ENCODE measurements at places on chromosomes 1 and 21.

- no peak for DNase-seq
These were observed 39.0 kb downstream of the ZZZ3 start for GRCh38 chr1:77643456-77643855.

DNA sequence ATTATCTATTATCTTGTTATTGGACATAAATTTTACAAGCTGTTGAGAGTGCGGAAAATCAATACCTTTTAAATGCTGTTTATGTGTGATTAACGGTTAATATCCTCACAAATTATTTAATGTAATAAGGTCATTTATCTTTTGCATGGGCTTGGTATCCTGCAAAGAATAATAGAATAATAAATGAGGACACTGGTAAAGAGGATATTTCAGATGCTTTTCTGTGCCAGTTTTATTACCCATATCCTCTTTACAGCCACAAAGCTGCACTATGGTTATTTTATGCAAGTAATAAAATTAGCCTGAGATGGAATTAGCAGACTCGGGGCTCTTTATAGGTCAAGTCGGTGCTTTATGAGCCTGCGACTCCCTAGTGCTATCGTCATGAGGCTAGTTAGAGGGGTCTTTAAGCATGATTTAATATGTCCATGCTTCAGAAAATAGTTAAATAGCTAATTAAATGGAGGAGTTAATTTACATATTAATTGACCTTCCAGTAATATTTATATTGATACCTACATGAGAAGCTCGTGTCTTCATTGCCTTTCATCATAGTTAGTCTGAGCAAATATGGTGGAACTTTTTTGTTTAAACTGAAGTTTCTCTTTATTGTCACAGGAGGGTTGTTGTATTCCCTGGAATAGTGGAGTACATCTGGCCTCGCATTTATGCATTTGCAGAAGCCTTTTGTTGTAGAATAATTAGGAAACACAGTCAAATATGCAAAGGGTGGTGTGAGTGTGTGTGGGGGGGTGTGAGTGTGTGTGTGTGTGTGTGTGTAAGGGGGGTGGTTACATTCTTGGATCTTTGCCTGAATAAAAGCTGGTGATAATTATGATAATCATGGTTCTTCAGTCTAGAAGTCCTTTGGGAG is 120.3 kb downstream of the ATG4C start:
- DNase-seq: no peak

GRCh38 chr21:43372663-43373361 is 54.1 kb downstream of the SIK1 start:
- no peak for DNase-seq

- DNase-seq: no peak
These were observed 9.0 kb upstream of the IFFO2 start for GRCh38 chr1:18965206-18966173.

DNA sequence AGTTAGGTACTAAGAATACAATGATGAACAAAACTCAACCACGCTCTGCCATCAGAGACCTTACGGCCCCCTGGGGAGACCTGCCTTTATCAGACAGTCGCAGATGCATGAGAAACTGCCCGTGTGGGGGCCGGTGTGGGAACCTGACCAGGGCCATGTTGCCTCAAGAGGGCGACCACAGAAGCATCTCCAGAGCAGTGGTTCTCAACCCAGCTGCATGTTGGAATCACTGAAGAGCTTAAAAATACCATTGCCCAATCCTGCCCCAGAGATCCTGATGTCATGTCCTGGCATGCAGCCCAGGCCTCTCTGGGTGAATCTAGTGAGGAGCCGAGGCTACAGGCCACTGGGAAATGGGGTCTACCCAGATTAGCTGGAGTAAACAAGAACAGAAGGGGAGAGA is 108.7 kb downstream of the PRDM2 start:
- DNase-seq: no peak

GRCh38 chr1:76256289-76257223 is 182.0 kb downstream of the ST6GALNAC3 start:
- DNase-seq: no peak

DNA sequence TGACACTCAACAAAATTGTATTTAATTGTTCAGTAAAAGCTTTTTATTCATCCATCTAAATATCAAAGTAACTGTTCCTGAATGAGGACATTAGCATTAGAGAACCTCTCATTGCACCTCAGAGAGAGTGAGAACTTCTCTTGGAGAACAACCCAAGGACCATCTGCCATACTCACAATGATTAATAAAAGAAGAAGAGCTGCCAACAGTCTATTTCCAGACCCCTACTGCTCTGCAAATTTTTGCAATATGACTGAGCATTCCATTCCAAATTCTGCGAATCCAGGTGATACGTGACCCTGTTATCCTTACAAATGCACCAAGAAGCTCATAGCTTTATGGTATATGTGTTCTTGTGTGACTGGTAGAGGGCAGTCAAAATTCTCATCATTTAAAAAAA is 422.5 kb downstream of the NEGR1 start:
- no peak for DNase-seq

GRCh38 chr1:172393354-172393753 is 27.1 kb upstream of the C1orf105 start:
- no peak for DNase-seq

DNA sequence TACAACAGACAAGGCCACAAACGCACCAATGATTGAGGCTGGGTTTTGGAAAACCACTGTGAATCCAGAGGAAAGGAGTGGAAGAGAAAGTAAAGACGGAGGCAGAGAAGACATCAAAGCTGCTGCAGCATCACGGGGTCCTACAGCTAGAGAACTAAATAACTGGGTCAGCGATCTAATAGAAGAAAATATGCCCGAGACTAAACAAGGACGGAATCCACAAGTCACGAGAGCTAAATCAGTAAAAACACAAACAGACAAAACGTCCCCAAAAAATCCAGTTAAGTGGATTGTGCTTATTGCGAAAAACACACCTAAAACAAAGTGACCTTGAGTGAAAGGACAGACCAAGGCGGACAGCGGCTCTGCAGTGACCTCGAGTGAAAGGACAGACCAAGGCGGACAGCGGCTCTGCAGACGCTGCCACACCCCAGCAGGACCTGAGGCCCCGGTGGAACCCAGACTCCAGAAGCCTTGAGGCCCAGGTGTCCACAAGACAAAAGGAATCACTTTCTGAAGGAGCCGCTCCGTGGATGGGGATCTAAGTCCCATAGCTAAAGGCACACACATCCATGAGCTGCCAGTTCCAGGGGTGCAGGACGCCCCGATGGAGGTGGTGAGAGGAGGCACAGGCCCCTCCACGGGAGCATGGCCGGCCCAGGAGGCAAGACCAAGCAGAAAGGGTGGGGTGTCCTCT is 6.0 kb downstream of the FTCD start:
- DNase-seq: no peak

DNA sequence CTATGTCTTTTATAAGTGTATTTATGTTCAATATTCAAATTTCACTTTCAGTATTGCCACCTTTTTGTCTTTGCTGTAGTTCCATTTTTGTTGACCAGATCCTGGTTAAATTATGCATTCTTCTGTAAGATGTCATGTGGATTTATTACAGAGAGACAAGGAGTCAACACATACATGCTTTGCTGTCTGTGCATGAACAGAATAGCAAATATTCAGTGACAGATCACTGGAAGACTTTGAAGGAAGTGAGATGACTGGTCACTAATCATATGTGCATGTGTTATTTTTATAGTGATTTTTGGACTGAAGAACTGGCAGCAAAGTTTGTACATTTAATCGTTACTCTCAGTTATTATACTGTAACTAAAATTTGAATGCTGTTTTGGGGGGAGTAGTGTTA is 117.2 kb downstream of the PLPPR5 start:
- no peak for DNase-seq

GRCh38 chr1:207744000-207744534 is 7.8 kb upstream of the CD46 start:
- no peak for DNase-seq

DNA sequence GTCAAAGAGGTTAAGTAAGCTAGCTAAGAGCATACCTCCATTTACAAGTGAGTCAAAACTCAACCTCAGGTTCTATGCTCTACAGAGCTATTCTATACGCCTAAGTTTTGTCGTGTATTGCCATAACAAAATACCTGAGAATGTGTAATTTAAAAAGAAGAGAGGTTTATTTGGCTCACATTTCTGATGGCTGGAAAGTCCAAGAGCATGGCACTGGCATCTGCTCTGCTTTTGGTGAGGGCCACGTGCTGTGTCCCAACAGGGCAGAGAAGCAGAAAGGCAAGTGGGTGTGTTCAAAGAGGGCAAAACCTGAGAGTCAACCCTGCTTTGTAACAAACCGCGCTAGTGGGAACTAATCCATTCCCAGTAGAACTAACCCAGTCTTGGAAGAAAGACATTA is 60.9 kb upstream of the POU2F1 start:
- DNase-seq: no peak

DNA sequence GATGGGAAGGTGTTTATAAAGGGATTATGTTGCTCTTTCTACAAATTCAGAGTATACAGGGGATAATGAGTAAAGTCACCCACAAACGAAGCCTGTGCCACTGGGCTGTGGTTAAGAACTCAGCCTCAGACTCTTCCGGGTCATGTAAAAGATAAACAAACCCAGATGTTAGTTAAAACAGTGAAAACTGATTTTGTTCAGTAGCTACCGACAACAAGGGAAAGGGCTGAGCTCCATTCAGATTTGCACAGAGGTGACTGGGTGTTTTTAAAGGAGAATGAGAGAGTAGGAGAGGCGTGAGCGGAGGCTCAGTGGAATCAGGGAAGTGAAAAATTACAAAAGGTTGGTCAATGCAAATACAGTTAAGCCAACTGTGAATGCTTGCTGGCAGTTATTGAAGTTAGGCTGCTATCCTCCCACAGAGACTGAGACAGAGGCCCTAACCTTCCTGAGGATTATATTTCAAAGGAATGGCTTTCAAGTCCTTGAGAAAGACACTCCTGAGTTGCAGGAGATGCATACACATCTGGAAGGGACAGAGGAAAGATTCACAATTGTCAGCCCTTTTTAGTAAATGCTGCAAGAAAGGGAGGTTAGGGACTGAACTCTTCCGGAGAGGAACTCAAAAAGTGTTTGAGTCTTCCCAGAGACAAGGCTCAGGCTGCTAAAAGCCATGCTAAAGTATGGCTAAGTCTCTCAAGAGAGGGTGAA is 29.9 kb upstream of the SAMD13 start:
- no peak for DNase-seq

DNA sequence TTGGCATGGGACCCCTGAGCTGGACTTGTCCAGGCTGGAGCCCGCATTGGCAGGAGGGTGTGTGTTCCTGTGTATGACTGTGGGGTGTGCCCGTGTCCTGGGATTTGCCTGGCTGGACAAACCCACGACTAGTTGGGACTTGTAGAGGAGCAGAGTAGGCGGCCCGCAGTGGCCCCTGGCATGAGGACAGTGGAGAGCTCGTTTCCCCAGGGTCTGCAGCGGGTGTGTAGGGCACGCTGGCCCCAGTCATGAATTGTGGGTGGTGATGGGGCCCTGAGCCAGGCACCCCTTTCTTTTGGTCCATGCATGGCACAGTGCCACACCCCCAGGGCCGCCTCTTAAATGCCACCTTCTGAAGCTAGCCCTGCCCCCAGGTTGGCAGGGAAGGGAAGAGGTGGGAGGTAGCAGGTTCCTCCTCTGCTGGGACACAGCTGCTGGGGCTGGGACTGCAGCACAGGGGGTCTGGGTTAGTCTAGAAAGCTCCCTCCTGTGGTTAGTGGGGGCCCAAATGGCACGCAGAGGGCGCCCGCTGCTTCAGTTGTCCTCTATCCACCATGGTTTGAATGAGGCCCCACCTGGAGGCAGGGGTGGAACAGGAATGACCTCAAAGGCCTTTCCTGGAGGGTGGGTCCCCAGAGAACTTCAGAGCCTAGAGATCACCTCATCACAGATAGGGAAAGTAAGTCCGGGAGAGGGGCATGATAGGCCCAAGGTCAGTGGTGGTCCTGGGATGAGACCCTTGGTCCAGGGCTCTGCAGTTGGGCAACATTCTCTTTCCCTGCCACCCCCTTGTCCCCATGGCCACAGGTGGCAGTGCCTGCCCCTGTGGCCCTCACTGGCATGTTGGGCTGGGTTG is 4.1 kb downstream of the CROCC start:
- no peak for DNase-seq

DNA sequence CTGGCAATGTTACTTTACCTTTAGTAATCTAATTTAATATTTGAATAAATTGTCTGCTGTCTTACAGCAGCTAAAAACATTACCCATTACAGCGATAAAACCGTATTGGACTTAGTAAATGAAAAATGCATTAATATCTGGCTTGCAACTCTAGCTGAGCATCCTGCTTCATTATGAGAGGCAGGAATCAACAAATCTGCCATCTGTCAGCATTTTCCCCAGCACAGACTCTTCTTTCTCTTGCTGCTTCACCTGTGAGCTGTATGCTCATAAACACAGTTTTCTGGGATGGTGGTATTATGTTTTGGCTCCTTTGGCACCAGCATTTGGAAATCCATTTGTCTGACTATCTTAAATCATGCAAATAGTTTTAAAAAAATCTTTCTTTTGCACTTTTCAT is 487.1 kb downstream of the KCNT2 start:
- DNase-seq: no peak

GRCh38 chr1:156097499-156098178 is 15.4 kb upstream of the MEX3A start:
- no peak for DNase-seq

DNA sequence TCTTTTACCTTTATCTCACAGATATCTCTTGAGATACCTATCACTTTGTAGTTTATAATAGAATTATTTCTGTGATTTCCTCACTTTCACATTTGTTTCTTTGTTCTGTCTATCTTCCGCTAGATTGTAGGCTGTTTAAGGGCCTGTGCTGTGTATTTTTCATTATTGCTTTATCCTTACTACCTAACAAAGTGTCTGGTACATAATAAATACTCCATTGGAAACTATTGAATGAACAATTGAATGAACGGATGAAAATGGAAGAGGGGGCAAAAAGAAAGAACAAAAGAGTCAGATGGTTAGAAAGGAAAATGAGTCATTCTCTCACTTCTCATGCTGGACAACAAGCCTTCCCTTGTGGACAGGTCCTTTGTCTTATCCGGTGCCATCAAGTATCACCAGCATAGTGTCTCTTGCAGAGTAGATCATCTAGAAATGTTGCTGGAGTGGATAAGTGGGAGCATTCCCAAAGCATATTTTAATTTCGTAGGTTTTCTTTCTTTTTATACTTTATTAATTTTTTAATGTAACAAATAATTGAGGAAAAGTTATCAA is 159.8 kb downstream of the NEK7 start:
- DNase-seq: no peak

- DNase-seq: no peak
These were observed 75.5 kb upstream of the GPR88 start for GRCh38 chr1:100462326-100463025.

GRCh38 chr1:108038653-108039236 is 73.8 kb upstream of the VAV3 start:
- DNase-seq: no peak

Data from CD4-positive, alpha-beta T cell treated with Interleukin-6 at 100 ng/mL for 8 hours (primary cell).